CD4-positive, alpha-beta T cell treated with Interleukin-21 for 1 hour (primary cell): ENCODE measurements at places on chromosomes 2 and 18.

GRCh38 chr2:7937082-7937481 lies 744.8 kb upstream of the ID2 start:
- no peak for DNase-seq

DNA sequence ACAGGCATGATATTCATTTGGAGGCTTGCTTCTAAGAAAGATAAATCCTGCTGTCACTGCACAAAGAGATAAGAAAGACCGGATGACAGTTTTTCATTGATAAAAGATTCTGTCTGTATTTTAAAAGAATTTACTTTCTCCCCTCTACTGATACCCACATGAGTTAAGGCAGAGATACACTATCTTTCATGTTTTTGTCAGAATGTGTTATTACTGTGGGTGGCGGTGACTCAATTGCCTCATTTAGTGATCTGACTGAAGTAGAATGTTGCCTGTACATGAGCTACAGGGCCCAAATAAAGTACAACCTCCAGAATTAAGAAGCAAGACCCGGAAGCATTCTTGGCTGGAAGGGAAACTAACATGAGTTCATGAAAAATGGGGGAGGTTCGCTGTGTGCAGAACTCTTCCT lies 480.0 kb downstream of the SLC4A3 start:
- DNase-seq, result no peak

- no peak for DNase-seq
These were observed 244.1 kb upstream of the NRP2 start for GRCh38 chr2:205438241-205438640.

GRCh38 chr2:128513961-128514283 lies 195.3 kb upstream of the HS6ST1 start:
- peak; percentile 4 for DNase-seq

- DNase-seq, result no peak
These were observed 47.2 kb downstream of the PLEK start for GRCh38 chr2:68412127-68412819.

DNA sequence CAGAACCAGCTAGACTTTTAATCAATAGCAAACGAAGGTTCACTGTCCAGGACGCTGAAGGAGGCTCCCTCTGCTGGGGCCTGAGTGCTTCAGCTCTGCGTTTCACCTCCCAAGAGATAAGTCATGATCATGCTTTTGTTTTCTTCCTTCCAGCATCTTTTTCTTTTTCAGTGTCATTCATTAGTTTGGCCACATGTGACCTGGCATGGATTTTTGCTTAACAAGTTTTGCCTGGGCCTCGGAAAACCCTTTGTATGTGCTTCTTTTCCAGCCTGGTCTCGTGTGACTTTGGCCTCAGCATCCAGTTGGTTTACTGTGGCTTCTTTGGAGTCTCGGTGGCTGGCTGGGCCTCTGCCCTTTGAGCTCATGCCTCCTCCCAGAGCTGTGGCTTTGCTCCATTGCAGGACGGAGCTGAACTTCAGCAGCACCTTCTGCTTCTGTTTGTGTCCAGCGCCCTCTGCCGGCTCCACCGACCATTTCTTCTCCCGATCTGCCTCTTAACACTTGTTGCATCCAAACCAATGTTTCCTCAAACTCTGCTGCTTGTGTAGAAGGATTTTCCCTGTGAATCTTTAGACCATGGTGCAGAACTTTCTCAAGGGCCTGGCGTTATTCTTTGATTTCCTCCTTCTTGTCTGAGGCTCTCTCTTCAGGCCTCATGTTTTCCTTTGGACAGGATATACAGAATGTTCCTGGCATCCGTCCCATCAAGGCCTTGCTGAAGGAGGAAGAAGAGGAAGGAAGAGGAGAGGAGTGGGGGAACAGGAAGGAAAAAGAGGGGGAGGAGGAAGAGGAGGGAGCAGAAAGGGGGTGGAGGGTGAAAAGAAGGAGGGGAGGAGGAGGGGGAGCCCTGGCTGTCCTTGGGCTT lies 23.6 kb upstream of the HES6 start:
- DNase-seq, result peak; percentile 75

GRCh38 chr18:28177828-28178635 lies 1.1 kb upstream of the CDH2 start:
- DNase-seq, result no peak

- DNase-seq, result no peak
These were observed 128.5 kb downstream of the TANC1 start for GRCh38 chr2:159096901-159097300.

DNA sequence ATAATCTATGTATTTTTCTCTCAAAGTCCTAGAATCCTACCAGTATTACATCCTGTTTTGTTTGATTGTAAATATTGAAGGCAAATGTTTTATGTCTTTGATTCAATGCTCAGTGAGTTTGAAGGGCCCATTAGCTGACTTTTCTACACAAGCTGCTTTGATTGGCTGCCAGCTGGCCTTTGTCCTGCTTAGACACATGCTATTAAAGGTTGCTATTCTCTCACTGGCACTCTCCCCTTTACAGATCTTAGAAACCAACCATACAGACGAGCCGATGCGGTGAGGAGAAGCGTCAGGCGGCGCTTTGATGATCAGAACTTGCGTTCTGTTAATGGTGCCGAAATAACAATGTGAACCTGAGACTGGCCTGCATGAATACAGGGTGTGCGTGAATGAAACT lies 69.7 kb downstream of the PRPF40A start:
- no peak for DNase-seq

GRCh38 chr2:173741759-173742158 lies 223.4 kb downstream of the SP3 start:
- no peak for DNase-seq

- no peak for DNase-seq
These were observed 6.1 kb downstream of the RASGRP3 start for GRCh38 chr2:33482518-33482917.

- peak; percentile 57 for DNase-seq
These were observed 3.7 kb upstream of the ATG16L1 start for GRCh38 chr2:233247744-233248143.

- DNase-seq, result no peak
These were observed 63.0 kb upstream of the STPG4 start for GRCh38 chr2:47218066-47218581.

DNA sequence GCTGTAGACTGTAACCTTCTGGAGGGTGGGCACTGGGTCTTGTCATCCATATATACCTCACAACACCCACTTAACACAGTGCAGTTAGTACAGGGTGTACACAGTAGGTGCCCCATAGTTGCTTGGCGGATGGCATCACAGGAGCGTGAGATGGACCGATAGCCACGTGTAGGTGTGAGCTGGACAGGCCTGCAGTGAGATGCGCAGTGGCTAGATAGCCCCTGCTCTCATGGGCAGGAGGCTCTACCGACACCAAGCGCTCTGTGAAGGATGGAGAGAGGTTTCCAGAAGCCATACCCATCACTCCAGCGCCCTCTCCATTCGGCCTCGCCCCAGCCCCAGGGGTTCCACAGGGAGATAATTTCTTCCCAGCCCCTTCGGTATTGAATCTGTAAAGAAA lies 49.5 kb downstream of the CAPN13 start:
- no peak for DNase-seq

DNA sequence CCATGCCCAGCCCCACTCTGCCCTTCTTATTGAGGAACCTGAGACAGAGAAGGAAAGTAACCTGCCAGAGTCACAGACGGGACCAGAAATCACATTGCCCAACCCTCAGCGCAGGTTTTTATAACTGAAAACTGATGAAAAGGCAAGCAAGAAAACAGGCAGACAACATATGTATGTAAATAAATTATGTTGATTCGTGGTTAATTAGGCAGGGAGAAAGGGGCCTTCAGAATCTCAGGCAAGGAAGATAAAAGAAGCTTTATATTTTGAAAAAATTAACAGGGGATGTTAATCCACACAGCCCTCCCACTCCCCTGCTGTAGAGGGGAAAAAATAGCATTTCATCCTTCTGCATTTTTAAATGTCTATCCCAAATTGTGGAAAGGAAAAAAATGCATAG lies 378.5 kb downstream of the PIK3C3 start:
- no peak for DNase-seq

DNA sequence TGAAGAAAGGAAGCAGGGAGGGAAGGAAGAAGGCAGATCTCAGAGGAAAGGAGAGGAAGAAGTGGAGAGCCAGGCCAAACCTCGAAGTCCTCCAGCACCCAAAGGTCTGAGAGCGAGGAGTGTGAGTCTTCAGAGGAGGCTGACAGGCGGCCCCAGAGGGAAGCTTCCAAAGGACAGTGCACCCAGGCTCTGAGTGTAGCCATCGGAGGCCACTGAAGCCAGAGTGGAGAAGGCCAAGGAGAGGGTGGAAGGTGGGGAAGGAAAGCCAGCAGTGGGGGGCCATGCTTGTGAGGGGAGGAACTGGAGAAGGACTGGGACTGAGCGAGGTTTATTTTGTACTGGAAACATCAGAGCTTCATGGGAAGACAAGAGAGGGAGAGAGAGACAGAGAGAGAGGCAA lies 6.0 kb downstream of the ATP6V1B1 start:
- no peak for DNase-seq

GRCh38 chr2:199962203-199962602 lies 6.8 kb downstream of the MAIP1 start:
- DNase-seq, result no peak

DNA sequence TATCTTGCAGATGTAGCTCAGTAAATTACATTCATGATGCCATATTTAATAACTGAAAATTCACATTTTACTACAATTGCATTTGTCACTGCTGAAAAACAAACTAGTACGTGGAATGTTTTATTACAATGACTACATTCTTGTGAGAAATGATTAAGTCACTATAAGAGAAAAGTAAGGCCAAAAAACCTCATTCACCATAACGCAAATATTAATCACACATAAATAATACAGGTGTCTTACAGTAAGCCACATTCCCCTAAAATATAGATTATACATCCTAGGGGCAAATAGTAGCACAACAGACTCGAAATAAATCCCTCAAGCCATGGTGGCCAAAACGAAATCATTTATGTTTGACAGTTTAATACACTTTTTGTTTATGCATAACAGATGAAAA lies 460.6 kb downstream of the NR4A2 start:
- no peak for DNase-seq

- DNase-seq, result no peak
These were observed 44.9 kb downstream of the DYSF start for GRCh38 chr2:71498261-71498701.

- DNase-seq, result no peak
These were observed 112.0 kb downstream of the TRABD2A start for GRCh38 chr2:84768840-84769239.

- no peak for DNase-seq
These were observed 67.8 kb upstream of the ARL4C start for GRCh38 chr2:234564699-234565098.

- DNase-seq, result no peak
These were observed 20.7 kb upstream of the TTN start for GRCh38 chr2:178827739-178828485.

- DNase-seq, result no peak
These were observed 46.3 kb downstream of the MTCL1 start for GRCh38 chr18:8751692-8752091.

DNA sequence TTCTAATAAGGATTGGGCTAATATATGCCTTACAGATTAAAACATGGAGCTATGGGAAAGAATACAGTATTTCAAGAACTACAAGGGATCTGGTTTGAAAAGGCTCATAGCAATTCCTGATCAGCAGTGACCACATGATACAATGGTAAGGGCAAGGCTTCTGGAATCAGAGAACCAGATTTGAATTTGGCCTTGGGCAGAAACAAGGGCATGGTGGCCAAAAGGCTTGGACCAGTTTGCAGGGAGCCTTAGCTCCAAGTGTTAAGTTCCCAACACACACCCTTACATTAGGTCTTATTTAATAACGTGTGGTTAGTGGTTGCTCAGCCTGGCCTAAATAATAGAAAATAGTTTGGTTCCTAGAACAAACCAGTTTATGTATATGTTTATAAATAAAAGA lies 87.7 kb downstream of the ZAP70 start:
- no peak for DNase-seq

- no peak for DNase-seq
These were observed 15.4 kb upstream of the TET3 start for GRCh38 chr2:73969356-73969755.

- no peak for DNase-seq
These were observed 34.3 kb downstream of the GIGYF2 start for GRCh38 chr2:232731470-232731869.

DNA sequence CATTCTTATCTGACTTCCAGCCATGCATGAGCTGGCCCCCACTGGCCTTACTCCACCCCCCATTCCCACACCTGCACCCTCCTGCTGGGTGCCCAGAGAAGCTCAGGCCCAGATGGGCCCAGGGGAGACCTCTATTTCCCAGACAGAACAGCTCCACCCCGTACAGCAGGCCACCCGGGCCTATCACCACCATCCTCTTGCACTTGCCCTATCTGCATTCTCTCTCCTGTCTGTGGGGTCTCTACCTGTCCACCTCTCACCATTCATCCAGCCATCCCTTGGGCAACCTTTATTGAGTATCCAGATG lies 25.3 kb upstream of the TNS1 start:
- no peak for DNase-seq

- no peak for DNase-seq
These were observed 76.4 kb upstream of the PARD3B start for GRCh38 chr2:204468746-204469429.

GRCh38 chr2:154375579-154375931 lies 322.9 kb upstream of the KCNJ3 start:
- peak; percentile 0 for DNase-seq

- no peak for DNase-seq
These were observed 540 bp upstream of the RAB10 start for GRCh38 chr2:26033270-26033817.

GRCh38 chr18:76857476-76857875 lies 35.1 kb downstream of the ZNF236 start:
- no peak for DNase-seq

DNA sequence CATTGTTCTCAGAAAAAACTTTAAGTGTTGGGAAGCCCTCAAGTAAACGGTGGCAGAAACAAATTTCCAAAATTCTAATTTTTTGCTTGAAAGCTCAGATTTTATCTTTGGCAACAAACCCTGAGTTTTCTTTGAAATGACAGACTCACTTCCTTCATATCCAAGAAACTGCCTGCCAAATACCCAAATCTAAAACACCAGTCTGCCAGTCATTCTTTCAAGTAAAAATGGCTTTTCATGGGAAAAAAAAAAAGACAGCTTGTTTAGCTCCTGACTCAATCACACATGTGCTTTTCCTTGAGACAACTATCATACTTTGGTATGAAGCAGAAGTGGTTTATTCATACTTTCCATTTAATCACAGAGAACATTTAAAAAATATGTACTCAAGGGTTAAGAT lies 40.6 kb upstream of the CSRNP3 start:
- DNase-seq, result no peak

- no peak for DNase-seq
These were observed 35.8 kb upstream of the METTL21A start for GRCh38 chr2:207660994-207661393.

DNA sequence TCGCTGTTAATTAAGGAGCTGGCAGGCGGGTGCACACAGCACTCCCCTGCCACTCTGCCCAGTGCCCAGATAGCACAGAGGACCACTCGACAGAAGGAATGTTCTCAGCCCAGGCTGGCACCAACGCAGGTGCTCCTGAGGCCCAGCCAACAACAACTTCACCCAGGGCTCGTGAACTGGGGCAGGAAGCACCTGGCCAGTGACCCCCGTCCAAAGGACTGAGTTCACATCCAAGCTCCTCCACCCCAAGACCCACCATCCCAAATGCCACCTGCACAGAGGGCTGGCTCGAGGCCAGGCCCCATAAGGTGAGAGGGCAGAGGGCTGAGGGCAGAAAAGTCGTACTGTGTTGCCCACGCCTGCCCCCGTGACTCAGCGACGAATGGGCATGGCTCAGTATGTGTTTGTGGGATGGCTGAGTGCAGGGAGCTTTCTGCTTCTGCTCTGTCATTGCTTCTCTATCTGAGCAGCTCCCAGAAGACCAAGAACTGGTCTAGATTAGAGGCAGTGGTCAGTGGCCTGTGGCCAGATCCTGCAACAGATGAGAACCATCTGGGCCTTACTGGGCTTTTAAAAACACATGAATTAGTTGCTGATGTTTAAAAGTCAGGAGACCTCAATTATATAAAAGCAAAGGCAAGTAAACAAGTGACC lies 68.4 kb downstream of the POLR1A start:
- DNase-seq, result peak; percentile 38
